ENCODE measurements at places on chromosomes 13 and 19. TPM values are rescaled to one million over a fixed set of nuclear protein-coding genes. Genes with fewer than 3 reads are reported as not detected.

DNA sequence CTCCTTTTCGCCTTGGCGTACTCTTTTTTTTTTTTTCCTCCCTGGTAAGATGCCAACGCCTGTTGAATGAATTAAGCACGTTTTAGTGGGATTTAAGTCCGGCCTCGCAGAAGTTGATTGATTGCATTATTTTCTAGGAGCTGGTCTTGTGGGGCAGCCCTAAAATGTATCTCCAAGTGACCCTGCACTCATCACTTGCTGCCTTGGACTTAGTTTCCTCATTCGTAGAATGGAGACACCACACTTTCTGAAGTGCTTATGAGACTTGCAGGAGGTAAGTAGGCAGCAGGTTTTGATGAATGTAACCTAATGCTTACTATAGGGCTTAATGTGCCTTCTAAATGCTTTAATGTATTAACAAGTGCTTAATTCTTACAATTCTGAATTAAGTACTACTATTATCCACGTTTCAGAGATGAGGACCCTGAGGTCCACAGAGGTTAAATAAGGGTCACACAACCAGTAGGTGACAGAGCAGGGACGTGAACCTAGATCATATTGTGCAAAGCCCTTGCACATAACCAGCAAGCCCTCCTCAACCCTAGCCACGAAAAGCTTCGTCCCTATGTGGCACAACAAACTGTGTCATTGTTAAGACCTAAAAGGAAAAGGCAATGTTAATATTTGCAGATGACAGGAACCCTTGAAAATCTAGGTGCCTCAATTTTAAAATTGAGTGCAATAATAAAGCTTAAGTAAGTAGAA is 514 bp upstream of the ARGLU1 start:
- DNase-seq = no peak

DNA sequence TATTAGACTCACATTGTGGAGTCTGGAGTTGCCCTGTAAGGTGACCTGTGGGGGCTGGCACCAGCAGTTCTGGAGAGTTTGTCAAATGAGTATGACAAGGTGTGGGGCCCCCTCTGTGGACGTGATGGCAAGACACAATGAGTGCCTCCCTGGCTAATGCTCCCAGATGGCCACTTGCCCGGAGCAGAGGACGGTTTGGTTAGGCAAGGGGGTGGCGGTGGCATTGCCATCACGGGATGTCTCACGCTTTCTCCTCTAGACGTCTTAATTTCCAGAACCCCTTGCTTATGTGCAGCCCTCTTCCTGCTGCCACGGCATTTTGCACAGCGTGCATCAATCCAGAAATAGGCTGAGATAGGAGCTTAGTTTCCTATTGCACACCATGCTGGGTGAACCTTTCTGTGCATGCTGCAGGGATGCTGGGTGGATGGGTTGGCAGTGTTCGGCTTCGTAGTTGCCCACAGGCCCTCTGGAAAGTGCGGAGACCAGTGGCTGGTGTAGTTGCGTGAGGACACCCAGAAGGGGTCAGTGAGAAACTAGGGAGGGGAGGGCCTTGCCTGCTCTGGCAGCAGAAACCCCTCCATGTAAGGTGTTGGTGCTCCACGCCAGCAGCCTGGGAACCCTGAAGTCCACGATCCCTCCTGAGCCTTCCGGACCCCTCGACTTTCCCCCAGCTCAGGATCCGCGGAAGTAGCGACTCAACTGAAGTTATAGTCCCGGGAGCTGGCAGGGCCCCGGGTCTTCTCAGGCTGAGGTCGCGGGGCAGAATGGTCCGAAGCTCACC is 18.1 kb upstream of the LRP3 start:
- peak; percentile 30 for DNase-seq

GRCh38 chr19:14343286-14343685 is 38.0 kb upstream of the ADGRE5 start:
- DNase-seq = no peak

DNA sequence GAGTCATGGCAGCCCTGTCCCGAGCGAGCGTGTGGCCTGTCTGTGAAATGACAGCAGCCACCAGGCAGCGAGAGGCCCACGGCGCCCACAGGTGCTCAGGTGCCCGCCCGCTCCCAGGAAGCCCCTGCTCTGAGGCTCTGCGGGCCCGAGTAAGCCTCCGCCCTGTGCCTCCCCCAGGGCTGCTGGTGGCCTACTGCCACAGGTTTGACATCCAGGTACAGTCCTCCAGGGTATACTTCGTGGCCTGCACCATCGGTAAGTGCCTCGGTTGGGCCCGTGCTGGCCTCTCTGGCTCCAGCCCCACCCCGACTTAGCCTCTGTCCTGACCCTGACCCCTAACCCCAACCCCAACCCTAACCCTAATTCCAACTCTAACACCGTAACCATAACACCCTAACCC is 15.0 kb upstream of the TMPRSS9 start:
- no peak for DNase-seq

GRCh38 chr13:76884186-76884906 is 1.9 kb downstream of the KCTD12 start:
- peak; percentile 20 for DNase-seq

- no peak for DNase-seq
Measured at GRCh38 chr13:49300276-49300675, 52.6 kb downstream of the CDADC1 start.

DNA sequence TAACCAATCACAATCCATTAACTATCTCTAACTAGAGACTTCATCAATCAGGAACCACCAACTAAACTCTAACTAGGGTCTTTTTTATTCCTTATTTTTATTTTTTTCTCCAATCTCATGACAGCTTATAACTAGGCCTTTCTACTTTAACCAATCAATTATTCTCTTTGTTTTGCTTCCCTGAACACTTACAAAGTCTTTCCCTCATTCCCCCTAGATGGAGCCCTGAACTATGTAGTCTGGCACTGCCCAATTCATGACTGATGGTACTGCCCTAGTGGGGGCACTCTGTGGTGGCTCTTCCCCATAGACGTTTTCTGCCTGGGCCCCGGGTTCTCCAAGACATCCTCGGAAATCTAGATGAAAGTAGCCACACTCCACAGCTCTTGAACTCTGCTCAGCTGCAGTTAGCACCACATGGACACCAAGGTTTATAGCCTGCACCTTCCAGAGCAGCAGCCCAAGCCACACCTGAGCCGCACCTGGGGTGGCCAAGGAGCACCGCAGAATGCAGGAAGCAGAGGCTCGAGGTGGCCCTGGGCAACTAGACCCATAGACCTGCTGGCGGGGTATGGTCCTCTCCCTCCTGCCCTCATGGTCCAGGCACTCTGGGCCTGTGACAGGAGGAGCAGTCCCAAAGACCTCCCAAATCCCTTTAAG is 6.6 kb downstream of the ATP7B start:
- DNase-seq = no peak

DNA sequence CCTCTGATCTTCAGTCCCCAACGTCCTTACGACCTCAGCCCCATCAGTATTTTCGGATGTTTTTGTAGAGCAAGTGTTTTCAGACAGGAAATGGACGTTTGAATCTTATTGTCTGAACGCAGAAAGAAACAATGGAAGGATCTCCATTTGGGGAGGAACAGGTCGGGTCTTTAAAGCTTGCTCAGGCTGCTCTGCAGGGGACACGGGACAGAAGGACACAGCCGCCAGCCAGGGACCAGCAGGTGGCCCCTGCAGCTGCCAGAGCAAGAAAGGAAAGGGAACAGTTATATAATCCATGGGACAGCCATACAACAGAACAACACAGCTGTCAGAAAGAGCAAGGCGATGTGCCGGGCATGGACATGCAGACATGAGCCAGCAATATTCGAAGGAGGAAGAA is 18.5 kb upstream of the IGLON5 start:
- DNase-seq = no peak

GRCh38 chr19:55549500-55550320 is 4.4 kb upstream of the SBK3 start:
- DNase-seq = peak; percentile 93

DNA sequence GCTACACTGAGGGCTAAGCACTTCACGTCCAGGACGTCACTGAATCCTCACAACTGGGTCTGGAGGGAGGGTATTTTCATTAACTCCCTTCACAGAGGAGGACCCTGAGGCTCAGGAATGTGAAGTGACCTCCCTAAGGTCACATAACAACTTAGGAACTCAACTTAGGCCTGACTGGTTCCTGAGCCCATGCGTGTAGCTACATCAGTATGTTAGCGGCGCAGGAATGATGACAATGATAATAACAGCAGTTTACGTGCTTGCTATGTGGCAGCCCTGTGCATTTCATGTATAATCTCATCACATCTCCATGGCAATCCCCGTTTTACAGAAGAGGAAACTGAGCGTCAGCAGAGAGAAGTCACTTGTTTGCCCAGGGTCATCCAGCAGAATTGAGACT is 18.3 kb downstream of the KRTDAP start:
- DNase-seq = no peak

DNA sequence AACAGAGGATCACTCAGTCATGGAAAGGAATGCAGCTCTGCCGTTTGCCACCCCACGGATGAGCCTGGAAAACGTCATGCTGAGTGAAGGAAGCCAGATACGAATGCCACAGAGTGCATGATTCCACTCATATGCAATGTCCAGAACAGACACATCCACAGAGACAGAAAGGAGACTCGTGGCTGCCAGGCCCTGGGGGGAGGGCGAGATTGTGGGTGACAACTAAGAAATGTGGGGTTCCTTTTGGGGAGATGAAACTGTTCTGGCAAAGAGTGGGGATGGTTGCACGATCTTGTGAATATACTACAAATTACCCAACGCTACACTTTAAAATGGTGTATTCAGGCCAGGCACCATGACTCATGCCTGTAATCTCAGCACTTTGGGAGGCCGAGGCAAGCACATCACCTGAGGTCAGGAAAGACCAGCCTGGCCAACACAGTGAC is 27.2 kb upstream of the NAPA start:
- peak; percentile 59 for DNase-seq

DNA sequence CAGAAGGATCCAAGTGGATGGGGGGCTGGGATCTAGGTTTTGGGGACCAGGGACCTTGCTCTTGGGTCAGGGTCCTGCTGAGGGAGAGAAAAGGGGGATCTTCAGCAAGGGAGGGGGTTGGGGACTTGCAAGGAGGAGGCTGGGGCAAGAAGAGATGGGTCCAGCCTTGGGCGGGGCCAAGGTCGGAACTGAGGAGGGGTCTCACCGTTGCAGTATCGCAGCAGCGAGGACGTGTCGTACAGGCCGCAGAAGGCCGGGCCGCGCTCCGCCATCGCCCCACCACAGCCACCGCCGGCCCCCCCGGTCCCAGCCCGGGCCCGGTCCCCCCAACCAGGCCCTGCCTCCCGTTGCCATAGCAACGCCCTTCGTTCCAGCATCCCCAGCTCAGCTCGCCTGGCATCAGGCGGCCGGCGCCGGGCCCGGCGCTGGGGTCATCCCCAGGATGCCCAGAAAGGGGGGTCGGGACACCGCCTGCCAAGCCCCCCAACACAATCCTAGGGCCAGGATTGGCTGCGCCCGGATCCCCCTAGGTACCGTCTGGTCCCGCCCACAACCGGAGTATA is 6.0 kb upstream of the EML2 start:
- DNase-seq = no peak

DNA sequence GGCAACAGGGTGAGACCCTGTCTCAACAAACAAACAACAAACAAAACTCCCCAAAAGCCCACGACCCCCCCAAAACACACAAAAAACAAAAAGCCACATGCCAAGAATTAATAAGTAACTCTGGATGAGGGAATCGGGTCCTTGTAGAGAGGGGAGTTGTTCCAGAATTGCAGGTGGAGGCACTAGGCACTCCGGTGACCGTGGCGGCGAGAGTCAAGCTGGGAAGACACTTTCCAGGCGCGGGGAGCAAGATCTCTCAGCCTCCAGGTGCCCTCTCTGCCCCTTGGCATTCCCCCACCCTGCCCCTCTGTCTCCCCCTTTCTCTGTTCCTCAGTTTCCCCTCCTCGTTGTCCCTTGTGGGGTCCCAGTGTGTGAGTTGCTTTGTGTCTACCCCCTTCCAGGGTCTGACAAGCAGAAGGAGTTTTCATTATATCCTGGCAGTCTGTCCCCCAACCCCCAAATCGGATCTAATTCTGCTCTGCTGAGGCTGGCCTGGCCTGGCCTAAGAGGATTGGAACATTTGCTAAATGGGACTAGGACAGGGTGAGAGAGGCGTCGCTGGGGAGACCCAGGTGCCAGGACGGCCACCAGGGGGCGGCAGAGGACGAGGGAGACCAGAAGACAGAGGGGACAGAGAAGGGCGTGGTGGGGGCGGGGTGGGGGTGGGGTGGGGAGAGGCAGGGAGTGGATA is 8.3 kb upstream of the CRX start:
- DNase-seq = peak; percentile 18

DNA sequence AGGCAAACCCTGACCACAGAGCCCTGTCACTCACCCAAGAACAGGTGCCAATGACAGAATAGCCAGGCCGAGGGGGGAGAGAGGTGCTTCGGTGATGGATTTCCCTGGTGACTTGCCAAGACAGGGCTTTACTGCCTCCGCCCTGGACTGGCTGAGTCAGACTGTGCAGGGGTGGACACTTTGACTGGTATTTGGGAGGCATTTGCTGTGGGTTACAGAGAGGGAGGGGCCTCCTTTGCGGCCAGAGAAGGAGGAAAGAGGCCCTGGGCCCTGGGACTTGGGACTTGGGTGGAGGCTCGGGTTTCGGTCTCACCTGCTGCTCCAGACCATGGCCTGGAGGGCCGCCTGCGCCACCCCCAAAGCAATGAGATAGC is 4.6 kb upstream of the EPS8L1 start:
- peak; percentile 58 for DNase-seq

GRCh38 chr13:44273991-44274770 is 99.4 kb upstream of the SERP2 start:
- peak; percentile 77 for DNase-seq

GRCh38 chr19:42846597-42846996 is 32.9 kb downstream of the PSG1 start:
- peak; percentile 31 for DNase-seq

DNA sequence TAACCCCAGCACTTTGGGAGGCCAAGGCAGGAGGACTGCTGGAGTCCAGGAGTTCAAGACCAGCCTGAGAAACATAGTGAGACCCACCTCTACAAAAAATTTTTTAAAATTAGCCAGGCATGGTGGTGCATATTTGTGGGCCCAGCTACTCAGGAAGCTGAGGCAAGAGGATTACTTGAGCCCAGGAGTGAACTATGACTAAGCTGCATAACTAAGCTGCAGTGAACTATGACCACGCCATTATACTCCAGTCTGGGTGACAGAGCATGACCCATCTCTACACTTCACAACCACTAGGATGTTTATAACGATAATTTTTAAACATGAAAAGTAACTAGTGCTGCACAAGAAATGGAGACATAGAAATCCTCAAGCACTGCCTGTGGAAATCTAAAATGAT is 352.7 kb upstream of the SGCG start:
- peak; percentile 2 for DNase-seq

Gene SHD
- not detected for total RNA-seq

Gene MEX3D
- total RNA-seq = 11.9 TPM

Gene LILRA2
- not detected for total RNA-seq

Gene PLK5
- total RNA-seq = not detected

Gene PTH2
- not detected for total RNA-seq
